A172 (cell line): ENCODE measurements at places on chromosomes 5 and 9.
A peak's percentile ranks its signal among the peaks of the same experiment; 100 is the strongest.

- DNase-seq, result peak; percentile 35
Observed at GRCh38 chr5:128844354-128844923, 120.8 kb upstream of the SLC27A6 start.

DNA sequence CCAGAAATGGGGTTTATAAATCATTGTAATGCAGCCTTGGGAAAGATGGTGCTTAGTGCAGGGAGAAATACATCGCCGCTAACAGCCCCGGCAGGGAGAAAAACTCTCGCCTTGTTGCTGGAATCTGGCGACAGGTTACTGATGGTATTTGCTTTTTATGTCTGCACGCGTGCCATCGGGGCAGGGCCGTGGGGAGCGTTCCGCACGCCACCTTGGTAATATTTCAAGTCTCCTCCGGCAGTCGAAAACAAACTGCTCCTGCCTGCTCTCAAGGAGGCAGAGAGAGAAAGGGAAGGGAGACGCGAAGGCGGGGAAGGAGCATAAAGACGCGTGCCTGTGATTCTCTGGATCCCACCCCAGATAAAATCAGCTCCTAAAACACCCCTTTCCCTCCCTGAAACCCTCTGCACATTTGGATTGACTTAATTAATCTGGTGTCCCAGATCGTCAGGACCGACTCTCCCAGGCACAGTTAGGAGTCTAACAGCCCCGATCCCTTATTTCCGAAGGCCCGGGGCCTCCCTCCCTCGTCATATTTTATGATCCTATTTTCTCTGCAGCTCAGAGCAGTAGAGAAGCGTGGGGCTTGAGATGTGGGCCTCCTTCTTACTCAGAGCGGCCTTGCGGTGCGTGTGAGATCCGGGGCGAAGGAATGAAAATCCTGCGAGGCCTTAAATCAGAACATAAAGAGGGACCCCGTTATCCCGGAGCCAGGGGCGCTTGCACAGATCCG lies 47.7 kb downstream of the CFAP77 start:
- DNase-seq, result no peak

DNA sequence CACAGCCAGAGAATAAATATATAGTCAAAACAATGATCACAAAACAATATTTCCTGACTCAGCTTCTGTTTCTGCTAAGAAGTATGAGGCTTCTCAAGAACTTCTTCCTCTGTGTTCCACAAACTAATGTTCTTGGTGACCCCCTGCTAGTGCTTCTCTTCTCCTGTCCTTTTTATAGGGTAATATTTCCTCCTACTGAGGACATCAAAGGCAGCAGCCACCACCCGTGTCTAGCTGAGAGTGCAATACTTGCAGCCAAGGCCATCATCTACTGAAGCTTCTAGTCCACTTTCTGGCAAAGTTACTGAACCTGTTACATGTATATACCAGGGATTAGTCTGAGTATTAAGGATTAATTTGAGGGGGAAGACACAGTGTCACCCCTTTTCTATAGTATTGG lies 83.7 kb upstream of the SLC12A2 start:
- DNase-seq, result no peak

- DNase-seq, result peak; percentile 70
Observed at GRCh38 chr5:150141544-150142184, 14.0 kb downstream of the PDGFRB start.

DNA sequence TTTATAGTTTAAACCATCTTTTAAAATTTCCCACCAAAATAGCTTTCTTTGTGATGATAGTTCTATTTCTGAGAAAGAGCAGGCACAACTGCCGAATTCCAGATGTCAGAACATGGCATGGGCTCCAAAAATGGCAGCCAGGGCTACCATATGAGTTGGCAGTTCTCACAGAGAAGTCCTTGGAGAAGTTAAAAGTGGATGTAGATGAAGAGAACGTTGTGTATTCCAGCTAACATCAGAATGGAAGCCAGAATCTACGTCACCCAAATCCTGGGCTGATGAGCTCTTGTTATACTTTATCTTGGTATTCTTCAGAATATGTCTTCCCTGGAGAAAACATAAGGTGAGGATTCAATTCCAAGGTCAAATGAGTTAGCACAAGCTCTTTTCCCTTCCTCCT lies 66.9 kb upstream of the BASP1 start:
- DNase-seq, result no peak

DNA sequence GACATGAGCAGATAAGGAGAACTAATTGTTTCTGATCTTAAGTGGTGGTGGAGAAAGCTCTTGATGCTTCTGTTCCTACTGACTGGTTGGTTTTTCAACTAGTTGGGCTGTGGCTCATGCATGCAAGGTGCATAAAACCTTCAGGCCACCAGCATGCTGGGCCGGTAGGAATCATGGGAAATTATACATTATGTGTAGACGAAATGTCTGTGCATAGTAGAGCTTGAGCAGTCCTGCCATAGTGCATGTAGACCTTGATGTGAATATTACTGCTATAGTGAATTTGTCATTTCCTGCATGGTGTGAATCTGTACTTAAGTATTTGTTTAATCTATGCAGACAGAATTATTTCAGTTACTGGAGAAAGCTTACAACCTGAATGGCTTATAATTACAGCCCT lies 433.6 kb upstream of the ADAMTSL1 start:
- no peak for DNase-seq

GRCh38 chr9:93297659-93298497 lies 113.9 kb downstream of the WNK2 start:
- no peak for DNase-seq

- no peak for DNase-seq
Observed at GRCh38 chr9:119500072-119500771, 131.0 kb upstream of the BRINP1 start.

- DNase-seq, result no peak
Observed at GRCh38 chr9:122912671-122912963, 506 bp downstream of the ZBTB6 start.

DNA sequence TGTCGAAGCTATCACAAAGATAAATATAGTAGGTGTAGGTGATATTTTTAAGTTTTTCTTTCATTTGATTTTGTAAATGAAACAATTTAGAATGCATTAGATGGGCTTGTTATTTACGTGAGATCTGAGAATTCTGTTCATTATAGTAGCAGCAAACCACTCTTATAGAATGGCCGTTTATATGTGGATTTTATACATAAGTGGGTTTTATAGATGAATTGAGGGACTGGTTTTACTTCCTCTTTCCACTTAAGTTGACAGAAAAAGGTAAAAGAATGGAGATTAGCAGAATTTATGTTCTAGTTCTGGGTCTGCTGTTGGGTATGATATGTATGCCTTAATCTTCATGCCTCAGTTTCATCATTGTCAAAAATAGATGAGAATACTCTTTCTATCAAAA lies 5.6 kb downstream of the RMI1 start:
- DNase-seq, result no peak

DNA sequence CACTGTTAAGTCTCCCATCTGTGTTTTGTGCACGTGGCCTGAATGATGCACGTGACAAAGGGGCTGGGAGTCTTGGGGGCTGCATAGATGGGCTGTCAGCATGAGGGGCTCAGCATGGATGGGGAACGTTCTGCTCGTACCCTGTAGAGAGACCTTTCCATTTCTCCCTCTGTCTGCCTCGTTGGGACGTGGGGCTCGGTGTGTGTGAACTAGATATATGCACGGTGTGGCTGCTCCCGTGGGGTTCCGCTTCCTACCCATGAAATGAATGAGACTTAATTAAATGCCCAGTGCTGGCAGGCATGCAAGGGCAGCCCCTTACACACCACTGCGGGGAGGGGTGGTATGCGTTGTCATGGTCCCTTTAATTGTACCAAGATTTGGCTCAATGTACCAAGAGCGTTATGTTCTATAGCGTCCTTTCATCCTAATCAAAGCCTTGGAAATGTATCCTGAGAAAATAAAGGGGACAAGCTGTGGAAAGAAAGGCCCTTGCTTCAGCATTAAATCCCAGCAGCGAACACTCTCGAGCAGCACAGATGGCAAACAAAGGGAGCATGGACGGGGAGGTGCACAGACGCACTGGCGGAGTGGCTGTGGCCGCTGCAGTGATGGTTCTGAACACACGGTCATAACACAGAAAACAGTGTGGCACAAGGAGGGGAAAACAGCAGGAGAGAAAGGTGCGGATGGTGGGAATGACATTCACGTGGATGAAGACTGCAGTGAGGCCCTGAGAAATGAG lies 66.8 kb downstream of the RASGEF1C start:
- no peak for DNase-seq

- peak; percentile 61 for DNase-seq
Observed at GRCh38 chr5:181217111-181217802, 5.8 kb upstream of the TRIM41 start.

GRCh38 chr5:3698412-3698811 lies 102.8 kb downstream of the IRX1 start:
- DNase-seq, result no peak

DNA sequence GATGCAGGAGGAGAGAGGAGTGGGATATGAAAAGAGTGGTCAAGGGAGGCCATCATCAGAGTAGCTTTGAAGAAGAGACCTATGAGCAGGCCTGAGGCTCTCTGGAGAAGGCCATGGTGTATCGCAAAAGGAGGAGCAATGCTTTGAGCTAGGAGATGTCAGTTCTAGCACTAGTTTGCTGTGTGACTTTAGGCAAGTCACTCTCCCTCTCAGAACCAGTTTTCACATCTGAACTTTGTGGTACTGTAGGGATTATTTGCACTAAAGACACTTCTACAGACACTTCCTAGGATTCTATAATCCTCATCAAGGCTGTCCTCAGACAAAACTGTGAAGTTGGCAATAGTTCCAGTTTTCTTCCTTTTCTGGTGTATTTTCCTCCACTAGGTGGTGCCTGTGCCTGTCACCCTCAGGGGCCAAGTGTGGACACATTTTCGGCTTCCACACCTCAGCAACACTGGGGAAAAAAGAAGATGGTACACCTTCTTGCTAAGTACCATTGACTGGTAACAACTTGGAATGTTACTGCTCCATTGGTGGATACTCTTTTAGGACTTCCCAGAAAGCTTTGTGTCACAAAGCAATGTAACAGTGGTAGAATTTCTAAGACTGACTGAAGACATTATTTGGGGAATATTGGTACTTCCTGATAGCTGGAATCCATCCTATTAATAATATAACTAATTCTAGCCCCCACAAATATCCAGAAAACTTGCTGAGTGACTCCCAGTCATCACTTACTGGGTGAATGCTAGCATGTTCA lies 9.9 kb downstream of the PAPPA start:
- no peak for DNase-seq

- peak; percentile 57 for DNase-seq
Observed at GRCh38 chr5:95892784-95893354, 68.8 kb downstream of the ELL2 start.

DNA sequence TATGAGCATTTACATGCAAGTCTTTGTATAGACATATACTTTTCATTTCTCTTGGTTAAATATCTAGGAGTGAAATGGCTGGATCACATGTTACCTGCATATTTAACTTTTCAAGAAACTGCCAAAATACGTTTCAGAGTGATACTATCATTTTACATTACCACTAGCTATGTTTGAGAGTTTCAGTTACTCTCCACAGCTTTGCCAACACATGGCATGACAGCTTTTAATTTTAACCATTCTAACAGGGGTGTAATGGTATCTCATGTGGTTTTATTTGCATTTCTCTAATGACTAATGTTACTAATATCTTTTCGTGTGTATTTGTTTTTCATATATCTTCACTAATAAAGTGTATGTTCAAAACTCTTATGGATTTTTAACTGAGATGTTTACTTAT lies 99.8 kb downstream of the DTWD2 start:
- no peak for DNase-seq

GRCh38 chr5:126093041-126093440 lies 330.2 kb upstream of the GRAMD2B start:
- no peak for DNase-seq

DNA sequence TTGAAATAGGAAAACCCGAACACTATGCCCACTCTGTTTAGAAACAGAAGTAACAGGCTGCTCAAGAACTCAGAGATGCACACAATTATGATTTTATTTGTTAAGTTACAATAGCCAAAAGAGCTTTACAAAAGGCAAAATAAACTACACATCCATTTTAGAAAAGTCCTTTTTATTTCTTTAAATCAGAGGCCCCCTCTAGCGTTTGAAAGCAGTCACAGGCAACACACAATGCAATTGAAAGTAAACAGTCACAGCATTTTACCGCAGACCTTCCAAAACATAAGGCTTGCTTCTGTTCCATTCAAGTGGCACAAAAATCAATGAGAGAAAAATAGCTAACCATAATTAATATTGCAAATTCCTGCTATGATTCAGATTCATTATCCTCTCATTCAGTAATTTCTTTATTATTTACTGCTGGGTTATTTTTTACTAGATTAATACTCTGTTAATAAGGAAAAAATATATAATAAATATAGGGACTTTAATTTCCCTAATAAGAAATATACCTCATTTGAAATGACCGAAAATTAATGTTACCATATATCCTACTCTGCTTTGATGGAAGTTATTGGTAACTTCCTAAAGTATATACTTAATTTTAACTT lies 78.3 kb downstream of the CEP120 start:
- DNase-seq, result peak; percentile 3

- DNase-seq, result peak; percentile 79
Observed at GRCh38 chr5:73376618-73377170, 71.9 kb downstream of the FOXD1 start.

DNA sequence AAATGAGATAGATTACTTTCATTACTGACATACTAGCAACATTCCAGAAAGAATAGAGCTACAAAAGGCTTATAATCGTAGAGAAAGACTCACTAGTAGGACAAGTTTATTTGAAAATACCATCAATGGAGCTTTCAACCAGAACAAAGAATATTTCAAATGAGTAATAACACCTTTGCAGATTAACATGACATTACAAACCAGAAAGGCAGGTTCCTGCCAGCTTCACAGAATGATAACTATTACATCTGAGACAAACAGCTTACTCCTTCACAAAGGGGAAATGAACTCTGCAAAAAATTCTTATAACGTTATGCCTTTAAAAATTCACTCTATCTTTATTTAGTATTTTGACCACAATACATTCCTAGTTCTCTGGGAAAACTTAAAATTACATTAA lies 103.1 kb downstream of the EPB41L4A start:
- DNase-seq, result no peak

DNA sequence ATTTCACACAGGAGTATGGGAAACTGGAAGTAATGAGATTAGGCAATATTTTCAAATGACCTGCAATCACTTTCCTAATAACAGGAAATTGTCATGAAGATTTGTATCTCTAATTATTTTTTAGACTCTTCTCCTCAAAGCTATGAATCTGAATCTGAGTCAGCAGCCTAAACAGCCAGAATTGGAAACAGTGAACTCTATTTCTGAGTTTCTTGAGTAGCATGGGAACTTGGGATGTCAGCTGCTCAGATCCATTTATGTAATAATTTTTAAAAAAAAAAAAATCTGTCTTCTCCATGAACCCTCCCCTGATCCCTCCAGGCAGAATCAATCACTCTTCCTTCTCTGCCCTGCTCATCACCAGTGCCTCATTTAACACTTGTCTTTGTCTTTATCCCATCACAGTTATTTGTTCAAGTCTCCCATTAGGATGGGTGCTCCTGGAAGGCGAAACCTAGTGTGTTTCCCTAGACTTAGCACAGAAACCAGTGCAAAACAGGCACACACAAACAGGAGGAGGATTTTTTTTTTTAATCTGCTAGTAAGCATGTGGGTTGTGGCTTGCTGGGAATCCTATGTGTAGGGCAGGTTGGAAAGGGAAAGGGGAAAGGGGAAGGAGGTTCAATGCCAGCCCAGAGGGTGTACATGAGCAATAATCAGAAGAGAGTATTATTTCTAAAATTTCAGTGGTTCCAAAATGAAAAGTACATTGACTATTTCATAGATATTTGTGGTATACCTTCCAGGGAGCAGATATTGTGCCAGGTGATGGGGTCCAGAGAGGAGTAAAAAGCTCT lies 186.8 kb downstream of the TTLL11 start:
- DNase-seq, result no peak
